SHP77 treated with DMSO at 0.1 percent for 48 hours (cell line): ENCODE measurements at places on chromosomes 2 and 18.

DNA sequence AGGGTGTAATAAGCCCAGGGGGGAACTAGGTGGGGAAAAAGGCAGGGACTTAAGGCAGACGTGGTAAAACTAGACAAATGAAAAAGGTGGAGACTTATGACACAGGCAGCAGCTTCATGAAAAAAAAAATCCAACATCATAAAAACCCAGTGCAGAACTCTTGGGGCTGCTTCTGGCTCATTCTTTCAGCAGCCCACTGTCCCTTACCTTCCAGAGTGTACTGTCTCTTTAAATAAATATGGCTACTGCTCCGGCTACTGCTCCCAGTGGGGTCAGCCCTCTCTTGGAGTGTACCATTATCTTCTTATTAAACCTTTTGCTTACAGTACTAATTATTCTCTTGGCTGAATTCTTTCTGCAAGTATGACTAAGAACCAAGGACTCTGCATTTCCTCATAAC lies 699.5 kb downstream of the DSC3 start:
- no peak for DNase-seq

GRCh38 chr2:144509001-144509878 lies 10.7 kb downstream of the ZEB2 start:
- no peak for DNase-seq

DNA sequence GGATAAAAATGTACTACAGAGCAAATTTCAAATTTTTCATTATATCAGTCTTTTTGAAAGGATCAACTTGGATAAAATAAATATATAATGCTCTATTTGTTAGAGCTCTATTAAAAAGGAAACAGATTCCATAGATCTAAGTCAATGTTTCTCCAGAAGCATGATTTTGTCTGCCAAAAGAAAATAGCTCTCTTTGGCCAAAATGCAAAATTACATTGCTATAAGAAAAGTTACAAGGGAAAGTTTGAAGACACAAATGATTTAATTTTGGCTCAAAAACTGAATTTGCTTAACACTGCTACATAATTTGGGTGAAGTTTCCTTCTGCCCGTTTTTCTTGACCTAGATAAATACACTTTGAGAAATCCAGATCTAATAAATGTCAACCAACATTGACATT lies 15.7 kb downstream of the C2orf69 start:
- no peak for DNase-seq

DNA sequence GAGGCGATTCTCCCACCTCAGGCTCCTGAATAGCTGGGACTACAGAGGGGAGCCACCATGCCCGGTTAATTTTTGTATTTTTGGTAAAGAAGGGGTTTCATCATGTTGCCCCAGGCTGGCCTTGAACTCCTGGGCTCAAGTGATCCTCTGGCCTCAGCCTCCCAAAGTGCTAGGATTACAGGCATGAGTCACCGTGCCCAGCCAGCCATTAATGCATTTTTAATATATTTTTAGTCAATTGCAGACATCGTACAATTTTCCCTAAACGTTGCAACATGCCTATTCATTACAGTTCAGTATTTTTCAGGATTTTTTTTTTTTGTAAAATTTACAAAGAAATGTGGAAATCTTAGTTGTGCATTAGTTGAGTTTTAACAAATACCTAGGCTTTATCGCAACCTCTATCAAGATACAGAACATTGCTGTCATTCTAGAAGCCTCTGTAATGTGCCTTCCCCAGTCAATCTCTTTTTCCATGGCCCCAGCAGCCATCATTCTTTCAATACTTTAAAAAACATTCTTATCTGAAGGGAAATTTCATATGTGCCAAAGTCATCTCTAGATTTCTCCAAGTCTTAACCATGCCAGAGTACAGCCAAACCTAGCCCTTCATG lies 14.7 kb downstream of the NABP1 start:
- DNase-seq: no peak

GRCh38 chr2:40123746-40124145 lies 328.1 kb downstream of the SLC8A1 start:
- no peak for DNase-seq

- no peak for DNase-seq
Measured at GRCh38 chr2:61937886-61938285, 32.4 kb downstream of the COMMD1 start.

GRCh38 chr2:111029181-111029927 lies 91.4 kb upstream of the BCL2L11 start:
- no peak for DNase-seq

DNA sequence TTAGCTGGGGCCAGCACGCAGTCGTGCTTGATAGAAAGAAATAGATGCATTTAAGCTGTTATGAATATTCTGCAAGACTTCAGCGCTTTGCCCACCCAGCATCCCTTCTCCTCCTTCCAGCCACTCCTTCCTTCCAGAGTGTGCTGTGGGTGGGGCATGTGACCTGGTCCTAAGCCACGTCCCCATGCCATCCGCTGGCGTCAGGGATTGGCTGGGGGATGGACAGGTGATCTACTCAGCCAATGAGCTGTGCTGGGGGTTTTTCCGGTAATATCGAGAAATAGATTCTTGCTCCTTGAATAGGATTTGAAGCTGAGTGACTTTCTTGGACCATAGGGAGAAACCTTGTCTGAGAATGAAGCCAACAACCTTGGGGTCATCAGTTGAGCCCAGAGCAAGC lies 4.8 kb upstream of the ZAP70 start:
- DNase-seq: no peak

DNA sequence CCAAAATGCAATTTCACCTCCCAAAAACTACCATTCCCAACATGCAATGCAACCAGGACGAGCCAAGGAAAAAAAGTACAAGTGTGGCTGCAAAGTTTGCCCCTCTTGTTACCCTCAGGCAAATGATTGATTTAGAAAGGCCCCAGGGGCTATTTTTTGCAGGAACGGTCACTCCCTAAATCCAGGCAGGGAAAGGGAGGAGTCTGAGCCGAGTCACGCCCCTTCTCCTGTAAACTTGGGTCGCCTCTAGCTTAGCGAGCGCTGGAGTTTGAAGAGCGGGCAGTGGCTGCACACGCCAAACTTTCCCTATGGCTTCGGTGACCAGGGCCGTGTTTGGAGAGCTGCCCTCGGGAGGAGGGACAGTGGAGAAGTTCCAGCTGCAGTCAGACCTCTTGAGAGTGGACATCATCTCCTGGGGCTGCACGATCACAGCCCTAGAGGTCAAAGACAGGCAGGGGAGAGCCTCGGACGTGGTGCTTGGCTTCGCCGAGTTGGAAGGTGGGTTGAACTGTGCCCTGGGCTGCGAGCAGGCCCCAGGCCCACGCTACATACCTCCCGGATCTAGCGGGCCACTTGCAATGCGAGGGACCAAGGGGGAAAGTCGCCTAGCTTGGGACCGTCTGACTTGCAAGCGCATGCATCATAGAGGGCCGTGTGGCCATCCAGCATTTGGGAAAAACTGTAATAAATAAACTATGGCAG lies at the start of gene GALM:
GALM (plus strand) TSS at position 261 of the 702 bp plus-strand sequence; CDS start at position 309, 48 bp downstream.
- DNase-seq: peak; percentile 62

DNA sequence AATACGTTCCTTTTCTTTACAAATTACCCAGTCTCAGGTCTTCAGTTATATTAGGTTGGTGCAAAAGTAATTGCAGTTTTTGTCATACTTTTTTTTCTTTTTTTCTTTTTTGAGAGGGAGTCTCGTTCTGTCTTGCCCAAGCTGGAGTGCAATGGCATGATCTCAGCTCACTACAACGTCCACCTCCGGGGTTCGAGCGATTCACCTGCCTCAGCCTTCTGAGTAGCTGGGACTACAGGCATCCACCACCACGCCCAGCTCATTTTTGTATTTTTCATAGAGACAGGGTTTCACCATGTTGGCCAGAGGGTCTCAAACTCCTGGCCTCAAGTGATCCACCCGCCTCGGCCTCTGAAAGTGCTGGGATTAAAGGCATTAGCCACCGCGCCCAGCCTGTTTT lies 43.8 kb upstream of the ASAP2 start:
- DNase-seq: no peak

DNA sequence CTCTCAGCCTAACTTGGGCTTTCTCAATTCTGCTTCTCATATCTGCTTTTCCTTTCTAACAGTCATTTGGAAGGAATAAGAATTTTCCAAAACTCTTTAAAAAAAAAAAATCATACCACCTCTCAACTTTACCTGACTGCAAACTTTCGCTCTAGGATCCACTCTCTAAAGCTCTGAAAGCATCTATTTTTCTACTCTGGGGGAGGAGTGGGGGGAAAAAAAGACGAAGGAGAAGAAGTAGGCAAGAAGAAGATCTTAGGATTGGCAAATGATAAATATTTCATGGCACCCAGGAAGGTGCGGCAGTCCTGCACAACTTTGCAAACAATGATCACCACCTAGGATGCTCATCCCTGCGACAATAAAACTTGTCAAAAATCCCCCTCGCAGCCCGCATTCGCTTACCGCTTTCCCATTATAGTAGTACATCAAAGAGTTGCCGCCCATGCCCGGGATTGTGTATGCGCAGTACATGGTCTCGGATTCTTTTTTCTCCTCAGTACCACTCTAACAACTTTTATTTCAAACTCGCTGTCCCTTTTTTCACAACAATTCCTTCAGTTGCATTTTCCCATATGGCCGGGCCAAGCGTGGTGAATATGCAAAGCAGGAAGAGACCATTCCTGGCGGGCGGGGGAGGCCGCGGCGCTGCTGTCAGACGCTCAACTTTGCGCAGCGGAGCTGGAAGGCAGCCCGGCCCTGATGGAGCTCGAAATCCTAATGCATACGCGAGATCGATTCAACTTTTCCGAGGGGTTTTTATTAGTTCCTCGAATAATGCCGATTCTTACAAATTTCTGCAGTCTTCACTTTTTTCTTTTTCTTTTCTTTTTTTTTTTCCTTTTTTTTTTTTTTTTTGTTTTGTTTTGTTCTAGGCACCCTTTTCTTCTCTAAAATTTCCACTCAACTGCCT lies 266.5 kb downstream of the TCF4 start:
- peak; percentile 52 for DNase-seq

- DNase-seq: peak; percentile 20
Measured at GRCh38 chr2:61018318-61018755, 282 bp upstream of the PUS10 start.
